ENCODE measurements at places on chromosomes 5 and 9. TPM values are rescaled to one million over a fixed set of nuclear protein-coding genes. Genes with fewer than 3 reads are reported as not detected.

GRCh38 chr5:179955630-179956029 is 47.9 kb upstream of the TBC1D9B start:
- DNase-seq = no peak

The TPM2 gene
- 958 TPM for total RNA-seq

DNA sequence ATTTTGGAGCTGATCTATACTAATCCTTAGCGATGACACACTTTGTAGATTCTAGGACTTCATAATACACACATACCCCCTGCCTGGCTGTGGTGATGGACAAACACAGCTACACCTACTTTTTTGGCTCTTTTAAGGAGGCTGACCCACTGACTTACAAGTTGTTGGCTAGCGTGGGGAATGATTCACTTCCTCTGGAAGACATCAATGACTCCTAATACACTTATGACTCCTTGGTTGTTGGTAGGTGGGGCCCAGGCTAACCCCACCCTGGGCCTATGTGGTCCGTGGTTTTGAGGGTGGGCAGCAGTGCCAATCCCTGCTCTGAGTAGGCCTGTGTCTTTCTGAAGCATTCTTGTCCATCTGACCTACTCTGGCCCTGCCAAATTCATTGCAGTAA is 144.4 kb downstream of the SLC12A2 start:
- peak; percentile 55 for DNase-seq

DNA sequence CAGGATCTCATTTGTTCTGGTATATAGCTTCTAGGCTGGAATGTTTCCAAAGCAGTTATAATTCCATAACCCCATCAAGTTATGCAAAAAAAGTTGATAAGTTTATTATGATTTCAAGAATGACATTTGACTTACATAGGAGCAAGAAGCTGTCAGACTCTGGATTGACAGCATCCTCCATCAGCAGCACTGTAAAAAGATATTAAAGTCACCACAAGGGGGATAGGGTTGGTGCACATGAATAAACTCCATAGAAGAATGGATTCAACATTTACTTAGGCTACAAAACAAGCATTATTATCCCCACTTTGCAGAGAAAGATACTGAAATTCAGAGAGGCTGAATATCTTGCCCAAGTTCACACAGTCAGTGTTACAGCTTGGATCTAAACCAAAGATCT is 208.9 kb upstream of the SLC30A5 start:
- DNase-seq = no peak

DNA sequence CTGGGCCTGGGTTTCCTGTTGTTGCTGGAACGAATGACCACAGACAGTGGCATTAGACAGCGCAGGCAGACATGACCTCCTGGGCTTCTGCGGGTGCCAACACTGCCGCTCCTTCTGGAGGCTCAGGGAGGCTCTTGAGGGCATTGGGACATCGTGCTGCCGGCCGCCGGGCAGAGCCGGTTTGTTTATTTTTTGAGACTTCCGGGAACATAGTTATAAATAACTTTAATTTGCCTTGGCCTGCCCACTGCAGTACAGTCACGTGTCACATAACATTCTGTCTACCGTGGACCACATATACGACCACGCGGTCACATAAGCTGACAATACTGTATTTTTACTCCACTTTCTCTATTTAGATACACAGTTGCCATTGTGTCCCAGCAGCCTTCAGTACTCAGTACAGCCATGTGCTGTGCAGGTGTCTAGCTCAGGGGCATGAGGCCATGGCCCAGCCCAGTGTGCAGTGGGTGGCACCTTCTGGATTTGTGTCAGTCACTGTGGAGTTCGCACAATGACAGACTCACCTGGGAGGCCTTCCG is 8.2 kb upstream of the TOR4A start:
- DNase-seq = peak; percentile 82

The FAM120A gene
- total RNA-seq = 192 TPM

The SPACA9 gene
- total RNA-seq = 0.29 TPM

The LMAN2 gene
- 73.5 TPM for total RNA-seq

DNA sequence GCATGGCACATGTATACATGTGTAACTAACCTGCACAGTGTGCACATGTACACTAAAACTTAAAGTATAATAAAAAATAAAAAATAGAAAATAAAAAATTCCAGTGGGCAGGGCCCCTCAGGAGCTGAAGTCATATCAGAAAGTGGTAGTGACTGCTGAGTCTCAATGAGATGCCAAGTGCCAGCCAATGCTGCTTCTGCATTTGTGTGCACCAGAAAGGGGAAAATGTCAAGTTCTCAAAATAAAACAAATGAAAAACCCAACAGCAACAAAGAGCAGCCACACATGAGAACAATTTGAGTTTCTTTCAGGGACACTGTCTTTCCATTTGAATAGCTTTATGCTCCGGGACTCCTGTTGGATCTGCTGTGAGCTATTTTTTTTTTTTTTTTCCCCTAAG is 117.2 kb upstream of the CCDC112 start:
- no peak for DNase-seq

All from stomach (tissue), 19 donors.